Stimulated activated CD8-positive, alpha-beta memory T cell treated with anti-CD3 and anti-CD28 coated beads, Interleukin-7, amount 100 ng/mL, for 4 hours (primary cell): ENCODE measurements at places on chromosomes 4 and X.

DNA sequence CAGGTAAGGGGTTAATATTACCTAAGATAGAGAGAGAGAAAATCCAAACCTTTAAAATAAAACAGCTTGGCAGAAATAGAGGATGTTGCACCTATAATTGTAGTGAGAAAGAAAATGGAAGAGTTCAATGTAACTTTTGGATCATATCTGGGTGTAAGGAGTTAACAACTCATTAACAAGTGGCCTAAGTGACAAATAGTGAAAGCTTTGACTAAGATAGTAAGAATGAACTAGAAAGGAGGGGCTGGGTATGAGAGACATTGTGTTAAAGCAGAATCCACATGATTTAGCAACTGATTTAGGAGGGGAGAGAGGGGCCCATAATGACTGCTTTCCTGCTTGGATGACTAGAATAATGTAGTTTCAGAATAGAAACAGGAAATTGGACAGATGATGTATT, 761.0 kb downstream of the IL1RAPL1 start:
- no peak for DNase-seq

GRCh38 chr4:39362827-39363226, 3.3 kb downstream of the RFC1 start:
- DNase-seq = no peak

DNA sequence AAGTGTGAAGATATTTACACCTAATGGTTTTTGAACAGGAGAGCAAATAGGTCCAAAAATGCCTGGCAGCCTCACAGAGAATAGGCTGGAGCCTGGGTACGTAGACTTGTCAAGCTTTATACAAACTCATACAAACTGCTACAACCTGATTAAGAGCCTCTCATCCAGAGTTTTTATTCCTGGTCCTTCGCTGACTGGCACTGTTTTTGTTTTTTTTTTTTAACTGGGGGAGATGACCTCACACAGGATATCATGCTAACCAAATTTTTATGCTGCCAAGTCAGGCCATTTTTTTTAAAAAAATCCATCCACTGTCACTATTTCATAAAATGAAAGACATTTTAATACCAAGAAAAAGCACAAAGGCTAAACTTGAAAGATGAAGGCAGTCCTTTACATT, 1.9 kb downstream of the FAM114A1 start:
- DNase-seq = no peak

- no peak for DNase-seq
Measured at GRCh38 chrX:151570561-151570960, 7.1 kb downstream of the PASD1 start.

DNA sequence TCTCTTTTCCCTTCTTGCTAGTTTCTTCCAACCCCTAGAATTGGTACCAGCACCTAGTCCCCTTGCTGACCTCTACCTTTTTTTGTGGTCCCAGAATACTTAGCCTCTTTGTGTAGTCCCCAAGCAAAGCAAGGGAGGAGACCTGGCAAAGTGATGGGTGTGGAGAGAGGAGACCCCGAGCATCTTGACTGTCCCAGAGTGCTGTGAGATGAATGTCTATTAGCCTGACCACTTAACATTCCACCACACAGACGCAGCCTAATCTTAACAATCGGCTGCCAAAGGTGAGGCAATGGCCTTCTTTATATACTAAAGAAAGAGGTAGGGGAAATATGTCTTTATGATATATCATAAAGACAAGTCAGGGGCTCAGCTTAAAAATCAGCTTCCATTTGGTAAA, 55.9 kb downstream of the TRIM2 start:
- DNase-seq = no peak
